ENCODE measurements at places on chromosomes 1 and 21.

DNA sequence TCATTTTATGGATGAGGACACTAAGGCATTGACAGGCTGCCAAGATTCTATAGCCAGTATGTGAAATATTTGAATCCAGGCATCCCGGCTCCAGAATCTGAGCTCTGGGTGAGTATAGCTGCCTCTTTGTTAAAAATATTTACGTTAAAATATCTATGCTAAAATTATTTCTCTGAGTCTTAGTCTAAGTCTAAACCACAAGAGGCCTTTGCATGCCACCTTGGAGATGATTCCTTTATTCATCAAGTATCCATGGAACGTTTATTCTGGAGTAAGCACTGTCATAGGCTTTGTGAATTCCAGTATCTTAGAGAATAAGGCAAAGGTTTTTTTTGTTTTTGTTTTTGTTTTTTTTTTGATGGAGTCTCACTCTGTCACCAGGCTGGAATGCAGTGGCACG is 116.4 kb downstream of the GREM2 start:
- no peak for DNase-seq

- DNase-seq: peak; percentile 52
These were observed 138.1 kb upstream of the HMCN1 start for GRCh38 chr1:185595835-185596667.

GRCh38 chr1:41353744-41354143 is 7.5 kb upstream of the FOXO6 start:
- no peak for DNase-seq

DNA sequence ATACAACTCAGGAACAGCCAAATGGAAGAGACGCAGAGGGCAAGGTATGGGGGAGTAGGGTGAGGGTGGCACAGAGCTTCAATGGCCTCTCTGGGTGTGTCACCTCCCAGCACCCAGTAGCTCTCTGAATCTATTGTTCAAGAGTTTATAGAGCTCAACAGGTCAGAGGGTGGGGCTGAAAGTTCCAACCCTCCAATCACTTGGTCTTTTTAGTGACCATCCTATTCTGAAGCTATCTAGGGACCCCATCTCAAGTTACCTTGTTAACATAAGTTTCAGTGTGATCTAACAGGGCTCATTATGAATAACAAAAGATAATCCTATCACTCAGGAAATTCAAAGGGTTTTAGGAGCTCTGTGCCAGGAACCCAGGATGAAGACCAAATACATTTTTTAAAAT is 31.2 kb upstream of the ZNF697 start:
- no peak for DNase-seq

GRCh38 chr1:76690766-76691165 is 176.5 kb upstream of the ST6GALNAC5 start:
- DNase-seq: no peak

DNA sequence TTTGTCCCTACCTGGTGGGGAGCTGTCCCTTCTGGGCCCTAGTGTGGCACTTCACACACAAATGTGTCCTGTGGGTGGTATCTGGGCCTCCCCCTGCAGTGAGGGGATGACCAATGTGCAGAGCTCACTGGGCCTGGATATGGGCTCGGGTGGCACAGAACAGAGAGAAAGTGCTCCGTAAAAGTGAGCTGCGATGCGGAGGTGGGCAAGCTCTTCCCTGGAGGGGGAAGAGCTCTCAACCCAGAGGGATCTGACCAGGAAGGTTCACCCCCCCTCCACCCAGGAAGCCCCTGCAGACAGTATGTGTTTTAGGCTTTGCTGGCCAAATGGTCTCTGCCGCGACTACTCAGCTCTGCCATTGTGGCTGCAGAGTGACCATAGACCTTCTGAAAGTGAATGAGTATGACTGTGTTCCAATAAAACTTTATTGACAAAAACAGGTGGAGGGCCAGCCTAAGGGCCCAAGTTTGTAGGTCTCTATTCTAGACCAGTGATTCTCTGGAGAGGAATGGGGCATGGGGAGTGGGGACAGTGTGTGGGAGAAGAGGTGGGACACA is 8.6 kb upstream of the ITGB2 start:
- DNase-seq: no peak

DNA sequence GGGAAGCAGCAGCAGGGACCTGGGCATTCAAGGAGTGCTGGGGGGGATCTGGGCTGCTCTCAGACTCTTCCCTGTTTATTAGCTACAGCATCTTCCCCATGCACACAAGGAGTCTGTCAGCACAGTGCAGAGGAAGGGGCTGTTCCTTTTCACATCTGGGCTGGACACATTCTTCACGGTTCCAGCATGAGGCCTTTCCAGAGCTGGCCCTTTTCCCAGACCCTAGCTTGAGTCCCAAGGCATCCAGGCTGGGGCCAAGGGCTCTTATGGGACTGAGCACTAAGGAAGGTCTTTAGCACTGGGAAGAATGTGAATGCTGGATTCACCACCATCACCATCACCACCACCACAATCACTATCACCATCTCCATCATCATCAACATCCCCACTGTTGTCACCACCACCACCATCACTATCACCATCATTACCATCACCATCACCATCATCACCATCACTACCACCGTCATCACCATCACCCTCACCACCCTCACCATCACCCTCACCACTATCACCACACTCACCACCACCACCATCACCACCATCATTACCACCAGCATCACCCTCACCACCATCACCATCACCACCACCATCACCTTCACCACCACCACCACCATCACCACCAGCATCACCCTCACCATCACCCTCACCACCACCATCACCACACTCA is 28.4 kb downstream of the PARK7 start:
- DNase-seq: no peak

GRCh38 chr1:51442616-51443015 is 76.5 kb downstream of the EPS15 start:
- no peak for DNase-seq

- no peak for DNase-seq
These were observed 52.0 kb upstream of the RGS2 start for GRCh38 chr1:192756847-192757246.

DNA sequence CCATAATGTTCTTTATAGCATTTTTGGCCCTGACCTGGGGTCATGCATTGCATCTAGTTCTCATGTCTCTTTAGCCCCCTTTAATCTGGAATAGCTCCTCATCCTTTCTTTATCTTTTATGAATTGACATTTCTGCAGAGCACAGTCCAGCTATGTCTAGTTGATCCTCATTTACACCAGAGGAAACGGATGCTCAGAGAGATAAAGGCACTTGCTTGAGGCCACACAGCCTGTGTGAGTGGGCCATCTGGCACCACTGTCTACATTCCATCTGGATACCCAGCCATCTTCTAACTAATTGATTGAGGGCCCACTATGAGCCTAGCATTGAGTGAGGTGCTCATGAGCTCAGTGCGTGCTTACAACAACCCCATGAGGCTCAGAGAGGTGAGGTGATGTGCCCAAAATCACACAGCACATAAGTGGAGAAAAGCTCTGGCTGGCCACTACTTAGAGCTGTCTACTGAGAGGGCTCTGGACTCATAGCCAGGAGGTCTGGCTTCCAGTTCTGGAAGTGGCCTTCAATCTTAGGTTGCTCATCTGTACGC is 3.5 kb downstream of the HPCA start:
- no peak for DNase-seq

GRCh38 chr1:39127513-39127912 is 77.0 kb upstream of the MACF1 start:
- DNase-seq: no peak

- DNase-seq: no peak
These were observed 98.8 kb upstream of the DUSP10 start for GRCh38 chr1:221840511-221841243.

GRCh38 chr1:48470950-48471690 is 884 bp downstream of the SPATA6 start:
- peak; percentile 11 for DNase-seq

DNA sequence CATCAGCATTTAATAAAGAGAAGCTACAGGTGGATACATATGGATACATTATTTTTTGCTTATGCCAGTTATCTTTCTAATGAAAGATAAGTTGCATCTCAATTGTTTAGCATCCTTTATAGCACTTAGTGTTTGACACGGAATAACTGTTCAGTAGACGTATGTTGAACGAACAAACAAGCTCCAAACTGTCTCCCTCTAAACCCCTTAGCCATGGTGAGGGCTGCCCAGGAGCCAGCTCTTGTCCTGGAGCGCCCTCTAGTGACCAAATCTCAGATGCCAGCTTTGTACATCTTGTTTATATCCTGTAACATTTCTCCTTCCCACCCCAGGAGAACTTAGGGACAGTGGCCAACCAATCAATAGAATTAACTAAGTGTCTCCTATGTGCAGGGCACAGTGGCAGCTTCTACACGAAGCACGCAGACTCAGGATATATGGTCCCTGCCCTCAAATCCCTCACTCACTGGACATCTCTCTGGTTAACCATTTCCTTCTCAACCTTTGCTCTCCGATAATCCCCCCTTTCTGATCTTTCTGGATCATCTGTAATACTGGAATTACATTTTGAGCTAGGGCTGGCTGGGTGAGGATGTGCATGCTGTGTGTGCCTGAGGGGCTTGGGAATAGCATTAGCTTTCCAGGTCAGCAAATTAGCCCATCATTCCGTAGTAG is 22.9 kb downstream of the KCNA10 start:
- peak; percentile 67 for DNase-seq

GRCh38 chr1:15583016-15583706 is 1.7 kb downstream of the AGMAT start:
- no peak for DNase-seq

DNA sequence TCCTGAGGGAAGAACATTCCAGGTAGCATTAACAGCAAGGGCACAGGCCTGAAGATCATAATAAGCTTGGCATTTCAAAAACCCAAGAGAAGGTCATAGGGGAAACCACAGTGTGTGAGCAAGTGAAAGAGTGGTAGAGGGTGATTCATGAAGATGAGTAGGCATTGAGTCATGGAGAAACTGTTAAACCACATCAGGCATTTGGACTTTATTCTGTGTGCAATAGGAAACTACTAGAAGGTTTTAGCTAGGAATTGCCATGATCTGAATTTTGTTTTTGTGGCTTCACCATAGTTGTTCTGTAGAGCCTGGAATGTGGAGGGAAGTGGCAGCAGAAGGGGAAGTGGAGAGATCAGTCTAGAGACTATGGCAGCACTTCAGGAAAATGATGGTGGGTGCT is 359.0 kb upstream of the PTBP2 start:
- DNase-seq: no peak

GRCh38 chr1:197776351-197777105 is 1.2 kb upstream of the DENND1B start:
- no peak for DNase-seq

- DNase-seq: peak; percentile 97
These were observed 95.3 kb downstream of the FOXD2 start for GRCh38 chr1:47532921-47533792.

DNA sequence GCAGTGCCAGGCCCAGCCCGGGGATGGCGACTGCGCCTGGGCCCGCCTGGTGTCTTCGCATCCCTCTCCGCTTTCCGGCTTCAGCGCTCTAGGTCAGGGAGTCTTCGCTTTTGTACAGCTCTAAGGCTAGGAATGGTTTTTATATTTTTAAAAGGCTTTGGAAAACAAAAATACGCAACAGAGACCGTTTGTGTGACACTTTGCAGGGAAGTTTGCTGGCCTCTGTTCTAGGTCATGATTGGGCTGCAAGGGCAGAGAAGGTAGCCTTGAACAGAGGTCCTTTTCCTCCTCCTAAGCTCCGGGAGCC is 719 bp downstream of the SOD1 start:
- no peak for DNase-seq

DNA sequence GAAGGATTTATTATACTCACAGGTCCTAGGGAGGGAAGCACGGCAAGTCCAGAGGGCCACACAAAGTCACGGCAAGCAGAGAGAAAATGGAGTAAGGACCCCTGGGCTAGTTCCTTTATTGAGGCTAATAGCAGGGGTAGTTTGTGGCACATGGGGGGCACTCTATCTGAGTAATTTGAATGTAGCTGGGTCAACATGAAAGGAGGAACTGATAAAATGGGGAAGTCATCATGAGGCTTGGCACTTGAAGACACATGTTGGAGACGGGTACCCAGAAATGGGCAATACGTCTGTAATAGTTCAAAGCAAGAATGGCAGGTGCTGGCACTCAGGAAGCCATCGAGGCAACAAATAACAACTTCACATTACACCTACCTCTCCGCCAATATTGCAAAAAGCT is 1136.4 kb downstream of the MRPL39 start:
- no peak for DNase-seq

DNA sequence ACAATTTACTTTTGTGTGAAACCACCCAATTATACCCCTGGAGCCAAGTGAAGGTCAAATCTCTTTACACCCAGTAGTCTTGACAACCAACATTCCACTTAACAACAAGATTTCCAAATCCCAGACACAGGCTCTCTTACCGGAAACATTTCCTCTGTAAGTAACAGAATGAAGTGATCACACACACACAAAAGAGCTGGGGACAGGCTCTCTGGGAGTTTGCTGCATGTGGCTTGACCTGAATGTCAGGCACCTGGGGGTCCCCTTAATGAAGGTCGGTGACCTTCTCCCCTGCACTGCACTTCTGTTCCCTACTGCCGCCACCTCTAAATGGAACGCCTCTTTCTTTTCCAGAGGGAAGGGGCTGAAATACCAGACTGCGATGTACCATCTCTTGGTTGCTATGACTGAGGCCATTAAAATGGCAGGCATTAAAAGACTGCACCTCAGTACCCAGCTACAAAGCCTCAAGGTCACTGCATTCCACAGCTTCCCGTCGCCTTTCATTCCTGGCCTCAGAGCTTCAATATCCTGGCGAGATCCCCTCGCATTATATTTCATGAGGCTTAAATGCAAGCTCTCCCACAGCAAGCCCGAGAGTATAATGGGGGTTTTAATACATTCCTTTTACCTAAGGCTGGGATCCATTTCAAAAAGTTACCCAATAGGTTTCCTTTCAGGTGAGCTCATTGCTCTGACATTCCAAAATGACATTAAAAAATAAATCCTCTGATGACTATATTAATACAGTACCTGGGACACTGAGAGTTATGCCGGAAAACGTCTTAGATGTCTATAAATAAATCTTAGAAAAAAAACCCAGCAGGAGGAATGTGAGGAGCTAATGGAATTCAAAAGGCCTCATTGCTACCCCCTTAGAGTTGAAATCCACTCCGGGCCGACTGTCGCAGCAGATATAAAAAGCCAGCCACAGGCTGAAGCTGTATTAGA is 90.9 kb upstream of the DIRAS3 start:
- DNase-seq: no peak

GRCh38 chr1:13960375-13960987 is 260.5 kb downstream of the PRDM2 start:
- peak; percentile 23 for DNase-seq

GRCh38 chr1:20732071-20732587 is 374 bp downstream of the SH2D5 start:
- DNase-seq: peak; percentile 80

- peak; percentile 50 for DNase-seq
These were observed 7.5 kb upstream of the ZNF648 start for GRCh38 chr1:182069028-182069466.

DNA sequence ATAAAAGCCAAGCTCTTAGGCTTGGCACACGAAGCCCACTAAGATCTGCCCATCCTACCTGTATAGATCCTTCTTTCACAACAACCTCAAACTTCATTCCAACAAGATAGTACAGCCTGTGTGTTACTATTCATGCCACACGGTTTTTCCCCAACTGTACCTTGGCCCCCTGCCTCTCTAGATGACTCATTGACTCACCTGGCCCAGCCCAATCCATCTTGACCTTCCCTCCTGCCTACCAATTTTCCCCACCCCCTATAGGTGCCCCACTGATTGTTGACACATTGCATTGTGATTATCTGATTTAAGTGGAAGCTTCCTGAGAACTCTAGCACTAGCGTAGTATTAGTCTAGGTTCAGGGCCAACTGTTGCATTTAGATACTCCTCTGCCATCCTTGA is 2.0 kb upstream of the CD101 start:
- no peak for DNase-seq

GRCh38 chr1:85343213-85343611 is 66.8 kb upstream of the BCL10 start:
- no peak for DNase-seq
